Stimulated activated CD4-positive, alpha-beta T cell treated with anti-CD3 and anti-CD28 coated beads, Interleukin-4, amount 100 ng/mL, for 48 hours (primary cell): ENCODE measurements at places on chromosomes 13 and 19.

GRCh38 chr19:291006-291521, at the start of gene PLPP2:
Gene PLPP2, minus strand, starts transcription at chr19:291403. Its CDS starts 67 bp downstream, at chr19:291336.
- no peak for DNase-seq

DNA sequence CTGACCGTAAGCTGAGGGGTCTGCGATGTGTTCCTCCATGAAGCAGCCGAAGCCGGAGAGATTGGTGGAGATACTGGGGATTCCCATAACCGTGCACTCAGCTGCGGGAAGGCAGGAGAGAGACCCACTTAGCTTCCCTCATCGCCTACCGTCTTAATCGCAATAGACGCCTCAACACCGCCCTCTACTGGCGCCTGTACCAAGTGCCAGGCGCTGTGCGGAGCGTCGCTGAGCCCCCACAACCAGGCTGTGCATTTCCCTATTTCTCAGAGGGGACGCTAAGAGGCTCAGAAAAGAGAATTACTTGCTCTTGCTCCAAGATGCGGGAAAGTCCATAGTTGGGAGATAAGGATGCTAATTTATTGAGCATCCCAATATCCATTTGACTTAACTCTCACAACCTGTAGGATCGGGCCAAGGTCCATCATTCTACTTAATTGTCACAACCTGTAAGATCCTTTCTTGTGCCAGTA, 5.8 kb downstream of the FTL start:
- DNase-seq, result peak; percentile 78

- no peak for DNase-seq
Observed at GRCh38 chr19:38727868-38728660, 16.2 kb downstream of the CAPN12 start.

DNA sequence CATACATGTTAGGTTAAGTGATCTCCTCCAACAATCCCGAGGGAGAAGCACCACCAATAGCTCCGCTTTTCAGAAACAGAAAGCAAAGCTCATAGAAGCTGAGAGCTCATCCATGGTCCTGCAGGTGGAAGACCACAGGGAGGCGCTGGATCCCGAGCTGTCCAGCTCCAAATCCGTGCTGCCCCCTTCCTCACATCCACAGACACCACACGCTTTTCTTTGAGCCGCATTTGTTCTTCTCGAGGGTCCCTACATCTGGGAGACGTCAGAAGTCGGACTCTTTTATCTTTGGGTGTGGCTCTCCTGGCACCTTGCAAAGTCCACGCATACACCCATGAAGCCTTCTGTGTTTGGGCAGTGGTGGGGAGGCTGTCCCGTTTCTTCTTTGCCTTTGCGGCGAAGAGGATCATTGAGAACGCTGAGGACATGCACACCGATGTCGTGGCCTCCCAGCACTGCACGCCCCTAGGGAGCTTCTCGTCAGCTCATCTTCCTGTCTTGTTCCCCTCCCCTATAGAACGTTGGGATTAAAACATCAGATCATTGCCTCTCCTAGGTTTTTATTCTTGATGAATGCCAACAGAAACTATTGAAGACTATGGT, 184.8 kb downstream of the TEX29 start:
- no peak for DNase-seq

- no peak for DNase-seq
Observed at GRCh38 chr13:75136151-75136550, 345.8 kb downstream of the TBC1D4 start.

GRCh38 chr19:49953416-49953815, 7.6 kb downstream of the SIGLEC11 start:
- DNase-seq, result no peak

- no peak for DNase-seq
Observed at GRCh38 chr13:105982219-105982930, 553.1 kb downstream of the EFNB2 start.

GRCh38 chr13:53301449-53301848, 272.8 kb downstream of the OLFM4 start:
- no peak for DNase-seq

- DNase-seq, result peak; percentile 81
Observed at GRCh38 chr19:57279418-57280164, 694 bp upstream of the ZNF460 start.

DNA sequence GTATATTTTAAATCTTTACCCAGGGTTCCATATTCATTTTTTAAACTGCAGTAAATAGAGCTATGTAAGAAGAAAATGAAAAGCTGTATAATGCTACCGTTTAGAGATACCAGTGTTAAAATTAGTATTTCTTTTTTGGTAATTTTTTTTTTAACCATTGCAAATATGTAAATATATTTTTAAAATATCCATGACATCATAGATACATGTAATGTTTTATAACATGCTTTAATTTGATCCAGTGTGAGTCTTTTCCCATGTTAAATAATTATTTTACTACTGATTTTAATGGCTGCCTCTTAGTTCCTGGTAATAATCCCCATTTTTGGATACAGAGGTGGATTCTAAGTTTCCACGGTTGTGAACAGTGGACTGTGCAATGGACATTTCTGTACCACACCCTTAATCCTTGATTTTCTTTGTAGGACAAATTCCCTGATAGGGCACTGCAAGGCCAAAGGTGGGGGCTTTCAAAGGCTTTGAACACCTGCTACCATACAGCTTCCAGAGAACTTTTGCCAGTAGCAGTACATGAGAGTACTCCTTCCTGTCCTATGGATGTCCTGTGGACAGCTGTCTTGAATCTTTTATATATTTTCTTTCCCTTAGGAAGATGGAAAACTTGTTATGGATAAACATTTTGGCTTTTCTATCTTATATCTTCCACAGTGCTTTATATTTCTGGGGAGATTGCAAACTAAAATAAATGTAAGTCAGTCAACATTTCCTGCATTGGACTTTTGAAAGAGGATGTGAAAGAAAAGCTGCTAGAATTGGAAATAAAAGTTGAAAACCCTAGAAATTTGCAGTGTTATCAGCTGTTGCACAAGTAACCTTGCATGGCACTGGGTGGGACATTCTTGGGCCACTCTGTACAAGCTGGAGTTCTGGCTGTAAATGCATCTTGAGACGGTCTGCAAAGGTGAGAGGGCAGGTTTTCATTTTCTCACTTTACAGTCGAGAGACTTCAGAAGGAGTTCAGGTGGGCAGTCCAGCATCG, 46.8 kb downstream of the ARHGEF7 start:
- DNase-seq, result no peak

DNA sequence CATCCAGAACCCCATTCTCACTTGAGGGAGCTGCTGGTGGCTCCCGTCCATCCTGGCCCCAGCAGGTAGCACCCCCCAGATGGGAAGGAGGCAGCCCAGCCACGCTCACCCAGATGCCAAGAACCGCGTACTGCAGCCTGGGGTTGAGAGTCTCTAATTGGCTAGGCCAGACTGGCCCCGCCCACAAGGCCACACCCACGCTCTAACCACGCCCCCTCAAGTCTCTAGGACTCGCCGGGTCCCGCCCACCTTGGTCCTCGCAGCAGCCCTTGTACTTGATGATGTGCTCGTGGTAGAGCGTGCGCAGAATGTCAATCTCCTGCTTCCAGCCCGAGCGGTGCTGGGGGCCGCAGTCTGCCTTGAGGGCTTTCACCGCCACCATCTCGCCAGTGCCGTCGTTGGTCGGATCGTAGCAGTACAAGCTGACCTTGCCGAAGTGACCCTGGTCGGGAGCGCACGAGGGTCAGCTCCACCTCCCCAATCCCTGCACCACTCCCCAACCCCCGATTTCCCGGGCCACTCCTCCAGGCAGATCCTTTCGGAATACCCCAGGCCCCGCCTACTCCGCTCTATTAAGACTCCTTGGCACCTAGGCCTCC, 14.5 kb upstream of the ICAM3 start:
- DNase-seq, result peak; percentile 68

- DNase-seq, result no peak
Observed at GRCh38 chr19:8552810-8553209, 24.4 kb downstream of the MYO1F start.

- DNase-seq, result no peak
Observed at GRCh38 chr13:41004875-41005693, 14.0 kb downstream of the ELF1 start.

DNA sequence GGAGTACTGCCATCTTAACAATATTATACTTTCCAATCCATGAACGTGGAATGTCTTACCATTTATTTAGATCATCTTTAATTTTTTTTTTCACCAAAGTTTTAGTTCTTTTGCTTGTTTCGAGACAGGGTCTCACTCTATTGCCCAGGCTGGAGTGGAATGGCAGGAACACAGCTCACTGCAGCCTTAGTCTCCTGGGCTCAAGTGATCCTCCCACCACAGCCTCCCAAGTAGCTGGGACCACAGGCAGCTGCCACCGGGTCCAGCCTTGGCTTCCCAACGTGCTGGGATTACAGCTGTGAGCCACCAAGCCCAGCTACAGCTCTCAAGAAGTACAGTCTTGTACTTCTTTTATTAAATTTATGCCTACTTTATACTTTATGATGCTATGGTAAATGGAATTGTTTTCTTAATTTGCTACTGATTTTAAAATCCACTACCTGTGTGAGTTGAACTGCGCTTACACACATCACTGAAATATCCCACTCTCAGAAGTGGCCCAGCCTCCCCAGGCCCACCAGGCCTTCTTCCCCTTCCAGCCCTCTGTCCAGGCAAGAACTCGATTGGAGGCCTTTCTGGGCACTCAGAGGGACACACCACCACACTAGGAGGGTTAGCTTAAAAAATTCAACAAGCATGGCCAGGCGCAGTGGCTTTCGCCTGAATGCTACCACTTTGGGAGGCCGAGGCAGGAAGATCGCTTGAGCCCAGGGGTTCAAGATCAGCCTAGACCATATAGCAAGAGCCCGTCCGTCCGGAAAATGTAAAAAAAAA, 1.0 kb upstream of the PGLS start:
- no peak for DNase-seq

DNA sequence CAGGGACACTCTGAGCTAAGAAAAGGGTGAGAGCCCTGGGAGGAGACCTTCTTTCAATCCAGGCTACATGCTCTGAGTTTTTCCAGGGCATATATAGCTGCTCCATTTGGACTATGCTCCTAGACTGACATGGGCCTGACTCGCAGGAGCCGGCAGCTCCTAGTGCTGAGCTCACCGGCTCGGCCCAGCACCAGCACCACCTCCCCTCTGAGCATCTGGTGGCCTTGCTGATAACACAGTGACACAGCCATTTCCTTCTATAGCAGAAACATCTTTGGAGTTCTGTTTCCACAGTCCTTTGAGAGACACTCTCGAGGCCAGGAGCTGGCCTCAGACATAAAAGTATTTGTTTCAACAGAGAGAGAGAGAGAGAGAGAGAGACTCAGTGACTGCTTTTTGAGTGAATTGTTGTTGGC, 184.9 kb downstream of the TM9SF2 start:
- no peak for DNase-seq

DNA sequence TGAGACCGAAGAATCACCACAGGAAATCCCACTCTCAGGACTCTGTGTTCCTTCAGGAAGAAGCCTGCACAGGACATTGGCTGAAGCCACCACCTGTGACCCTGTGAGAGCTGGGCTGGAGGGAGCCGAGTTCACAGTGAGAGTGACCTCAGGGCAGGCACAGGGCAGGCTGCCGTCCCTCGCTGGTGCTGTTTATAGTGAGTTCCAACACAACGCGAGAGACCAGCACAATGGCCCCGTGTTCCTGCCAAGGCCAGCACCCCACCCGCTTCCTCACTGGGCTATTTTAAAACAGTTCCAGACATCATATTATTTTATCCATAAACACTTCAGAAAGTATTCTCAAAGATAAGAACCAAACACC, 18.4 kb upstream of the GAS6 start:
- no peak for DNase-seq

DNA sequence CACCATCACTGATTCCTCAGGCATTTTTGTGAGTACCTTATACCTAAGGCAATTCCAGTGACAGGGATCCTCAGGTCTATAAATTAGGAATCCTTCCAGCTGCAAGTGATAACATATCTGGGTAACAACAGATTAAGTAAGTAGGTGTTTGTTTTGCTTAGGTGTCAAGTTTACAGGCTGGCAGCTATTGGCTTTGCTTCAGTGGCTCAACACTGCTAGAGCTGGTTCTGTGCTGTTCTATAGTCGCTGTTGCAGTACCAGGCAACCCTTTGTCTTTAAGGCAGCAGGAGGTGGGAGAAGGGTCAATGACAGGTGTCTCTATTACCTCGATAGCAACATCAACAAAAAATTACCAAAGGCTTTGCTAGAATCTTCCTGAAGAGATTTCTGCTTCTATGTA, 27.0 kb downstream of the SLC10A2 start:
- DNase-seq, result no peak

DNA sequence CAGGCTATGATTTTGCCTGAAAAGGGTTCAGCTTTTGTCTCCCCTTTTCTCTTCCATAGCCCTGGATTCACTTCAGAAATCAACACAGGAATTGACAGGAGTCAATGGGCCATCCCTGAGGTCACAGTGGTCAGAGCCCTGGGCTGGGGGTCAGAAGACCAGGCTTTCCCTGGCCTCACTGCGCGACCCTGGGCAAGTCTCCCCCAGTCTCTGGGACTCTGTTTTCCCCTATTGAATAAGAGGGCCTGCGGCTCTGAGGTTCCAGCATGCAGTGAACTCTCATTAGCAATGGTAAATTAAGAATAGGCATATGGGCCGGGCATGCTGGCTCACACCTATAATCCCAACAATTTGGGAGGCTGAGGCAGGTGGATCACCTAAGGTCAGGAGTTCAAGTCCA, 30.7 kb upstream of the VSTM2B start:
- no peak for DNase-seq

- DNase-seq, result no peak
Observed at GRCh38 chr19:3819989-3820388, 33.8 kb upstream of the MATK start.

- no peak for DNase-seq
Observed at GRCh38 chr19:7527516-7528191, 5.2 kb downstream of the MCOLN1 start.

DNA sequence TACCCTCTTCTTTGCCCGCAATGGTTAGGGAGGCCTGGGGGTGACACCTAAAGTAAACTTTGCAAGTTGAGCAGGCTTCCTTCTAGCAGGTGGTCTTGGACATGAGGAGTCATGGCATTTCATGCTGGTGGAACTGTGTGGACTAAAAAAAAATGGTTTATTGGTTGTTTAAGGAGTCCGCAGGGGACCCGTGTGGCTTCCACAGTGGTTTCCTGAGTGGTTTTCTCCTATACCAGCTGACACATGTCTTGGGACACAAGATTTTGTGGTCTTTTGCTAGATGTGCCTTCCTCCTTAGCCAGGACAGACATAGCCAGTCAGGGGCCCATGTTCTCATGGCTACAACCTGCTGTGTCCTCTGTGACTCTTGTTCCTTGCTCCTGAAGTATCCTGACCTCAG, 1.5 kb downstream of the ZNF543 start:
- DNase-seq, result no peak
